ENCODE measurements at places on chromosomes 4 and X.

DNA sequence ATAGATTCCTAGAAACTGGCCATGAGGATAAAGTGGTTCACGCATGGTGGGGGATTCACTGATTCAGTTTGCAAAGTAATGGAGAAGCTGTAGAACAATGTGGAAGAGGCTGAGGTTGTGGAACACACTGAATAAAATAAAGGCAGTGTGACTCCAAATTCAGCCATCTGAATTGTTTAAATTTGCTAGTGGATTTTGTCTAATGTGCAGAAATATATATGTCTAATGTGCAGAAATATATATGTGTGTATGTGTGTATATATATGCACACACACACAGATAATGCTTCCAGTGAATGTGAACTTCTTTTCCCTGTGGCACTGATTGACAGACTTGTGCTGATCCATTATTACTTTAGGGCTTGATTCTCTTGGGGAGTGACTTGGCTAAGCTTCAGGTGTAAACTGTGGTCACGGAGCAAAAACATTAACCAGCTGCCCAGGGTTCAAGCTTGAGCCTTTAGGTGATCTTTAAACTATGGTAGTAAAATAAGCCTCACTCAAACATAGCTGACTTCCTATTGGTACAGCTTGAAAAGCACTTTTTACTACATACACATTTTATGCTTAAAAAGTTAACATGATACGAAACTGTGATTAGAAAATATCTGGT, 3.5 kb downstream of the STBD1 start:
- DNase-seq, result no peak

DNA sequence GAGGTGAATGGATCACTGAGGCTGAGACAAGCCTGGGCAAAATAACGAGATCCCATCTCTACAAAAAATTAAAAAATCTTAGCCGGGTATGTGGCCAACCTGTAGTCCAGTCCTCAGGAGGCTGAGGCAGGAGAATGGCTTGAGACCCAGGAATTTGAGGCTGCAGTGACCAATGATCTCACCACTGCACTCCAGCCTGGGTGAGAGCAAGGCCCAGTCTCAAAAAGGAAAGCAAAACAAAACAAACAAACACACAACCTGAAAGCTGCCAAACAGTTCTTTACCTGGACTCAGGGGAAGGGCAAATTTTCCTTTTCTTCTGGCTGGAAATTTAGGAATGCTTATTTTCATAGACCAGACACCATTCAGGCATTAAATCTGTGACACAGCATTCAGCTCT, 163.1 kb upstream of the FAT1 start:
- DNase-seq, result no peak

DNA sequence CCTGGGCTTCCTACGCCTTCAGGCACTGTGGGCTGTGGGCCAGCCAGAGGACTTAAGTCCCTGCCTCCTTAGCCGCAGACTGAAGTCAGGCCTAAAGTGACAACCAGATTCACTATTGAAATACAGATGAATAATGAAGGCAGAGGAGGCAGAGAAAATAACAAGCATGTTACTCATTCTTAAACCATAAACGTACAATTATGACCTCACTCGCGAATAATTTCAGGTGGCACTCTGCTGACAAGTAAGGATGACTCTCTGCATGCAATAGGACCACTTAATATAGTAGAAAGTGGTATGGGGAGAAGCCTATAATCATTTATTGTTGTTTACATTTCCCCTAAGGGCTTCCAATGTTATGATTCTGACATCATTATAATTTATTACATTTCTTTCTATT, 409.2 kb upstream of the FGF13 start:
- no peak for DNase-seq

GRCh38 chr4:147328756-147329446, 152.0 kb upstream of the EDNRA start:
- DNase-seq, result no peak

GRCh38 chr4:38177641-38178391, 217.6 kb downstream of the PTTG2 start:
- DNase-seq, result peak; percentile 77

DNA sequence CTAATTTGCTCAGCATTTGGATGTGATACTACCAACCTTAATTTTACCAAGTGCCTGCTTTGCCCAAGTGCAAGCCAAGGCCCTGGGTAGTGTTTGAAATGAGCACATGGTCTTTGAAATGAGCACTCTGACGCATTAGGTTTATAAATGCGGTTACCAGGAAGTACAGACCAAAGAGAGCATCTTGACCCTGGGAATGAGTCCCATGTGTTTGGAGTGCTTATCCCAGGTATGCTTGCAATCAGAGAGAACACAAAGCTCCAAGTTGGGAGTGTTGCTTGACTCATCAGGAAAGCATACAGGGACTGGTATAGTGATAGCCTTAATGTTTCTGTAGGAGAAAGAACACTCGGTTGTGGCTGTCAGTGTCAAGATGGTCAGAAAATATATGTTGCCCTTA, 203.6 kb upstream of the MAMLD1 start:
- DNase-seq, result no peak

- no peak for DNase-seq
Observed at GRCh38 chr4:8675383-8675782, 82.8 kb downstream of the CPZ start.

DNA sequence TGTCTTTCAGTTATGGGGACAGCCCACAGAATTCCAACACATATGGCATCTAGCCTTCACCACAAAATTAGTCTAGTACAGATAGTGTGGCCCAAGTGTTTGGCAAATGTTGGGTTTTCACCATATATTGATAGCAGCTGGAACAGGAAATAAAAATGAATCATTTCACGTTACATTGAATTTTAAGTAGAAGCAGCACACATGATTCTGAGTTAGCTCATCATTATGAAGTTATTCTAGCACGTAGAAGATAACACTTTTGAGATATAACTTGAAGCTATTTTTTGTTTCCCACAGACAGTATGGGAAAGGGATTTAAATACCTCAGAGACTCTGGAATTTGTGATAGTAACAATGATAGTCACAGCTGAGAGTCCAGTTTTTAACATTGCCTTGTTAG, 118.7 kb downstream of the FAT4 start:
- DNase-seq, result no peak

DNA sequence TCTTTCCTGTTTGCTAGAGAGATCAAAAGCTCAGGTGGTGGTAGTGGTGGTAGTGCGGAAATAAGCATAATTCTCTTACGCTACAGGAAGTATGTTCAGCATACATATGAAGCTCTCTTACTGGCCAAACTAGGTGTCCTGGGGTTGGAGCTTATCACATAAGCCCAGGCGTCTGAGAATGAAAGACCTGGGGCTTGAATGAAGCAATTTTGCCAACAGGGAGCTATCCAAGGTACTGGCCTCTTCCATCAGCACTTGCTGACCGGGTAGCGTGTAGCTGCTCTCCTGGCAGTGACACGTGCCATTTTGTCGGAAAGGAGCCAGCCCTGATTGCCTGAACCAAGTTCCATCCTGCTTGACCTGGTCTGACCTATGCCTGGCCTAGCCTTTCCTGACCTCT, 65.9 kb upstream of the HPF1 start:
- no peak for DNase-seq

DNA sequence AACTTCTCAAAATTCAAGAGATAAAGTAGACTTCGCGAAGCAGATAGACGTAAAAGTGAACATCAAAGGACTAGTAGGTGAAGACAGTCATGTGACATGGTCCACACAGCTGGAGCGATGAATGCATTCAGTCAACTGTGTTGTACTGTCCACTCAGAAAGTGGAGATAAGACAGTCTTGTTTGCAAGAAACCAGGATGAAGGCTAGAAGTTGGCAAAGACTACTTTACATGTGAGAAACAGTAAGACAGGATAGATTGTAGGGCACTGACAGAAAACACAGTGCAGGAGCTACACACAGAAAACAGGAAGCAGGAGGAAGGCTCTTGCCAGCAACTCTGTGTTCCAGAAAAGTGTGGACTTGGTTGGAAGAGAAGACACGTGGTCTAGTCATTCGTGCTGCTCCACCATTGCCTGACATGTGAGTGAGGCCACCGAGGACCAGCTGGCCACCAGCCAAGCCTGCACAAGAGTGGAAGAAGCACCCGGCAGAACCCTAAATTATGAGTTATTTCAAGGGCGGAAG, 78.9 kb downstream of the FAT1 start:
- no peak for DNase-seq

DNA sequence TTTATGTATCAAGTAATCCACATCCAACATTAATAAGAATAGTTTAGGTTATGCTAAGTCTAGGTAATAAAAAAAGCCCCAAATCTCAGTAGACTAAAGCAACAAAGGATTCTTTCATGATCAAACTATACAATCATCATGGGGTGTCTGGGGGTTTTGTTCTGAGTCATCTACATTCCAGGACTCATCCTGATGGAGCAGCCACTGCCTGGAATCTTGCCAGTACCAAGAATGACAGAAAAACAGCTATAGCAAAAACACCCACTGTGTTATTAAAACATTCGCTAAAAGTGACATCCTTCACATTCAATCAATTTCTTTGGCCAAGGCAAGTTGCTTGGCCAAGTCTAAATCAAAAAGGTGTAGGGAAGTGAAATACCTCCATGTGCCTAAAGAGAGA, 3.9 kb upstream of the ARHGEF38 start:
- no peak for DNase-seq

DNA sequence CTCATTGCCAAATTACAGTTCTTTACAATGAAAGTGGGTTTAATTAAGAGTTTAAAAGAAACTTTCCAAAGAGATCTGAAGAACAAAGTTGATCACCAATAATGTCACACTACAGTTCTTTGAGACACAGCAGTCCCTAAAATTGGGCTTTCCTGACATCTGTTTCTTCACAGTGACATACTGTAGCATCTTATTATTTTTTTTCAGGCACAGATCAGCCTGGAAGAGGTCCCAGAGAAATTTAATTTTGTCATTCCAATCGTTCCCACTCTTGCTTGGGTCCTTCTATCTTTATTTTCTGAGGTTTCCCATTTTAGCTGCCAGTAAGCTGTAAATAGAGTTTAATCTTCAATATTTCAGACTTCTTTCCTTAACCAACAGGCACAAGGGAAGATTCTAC, 143.1 kb upstream of the FRMPD4 start:
- no peak for DNase-seq

DNA sequence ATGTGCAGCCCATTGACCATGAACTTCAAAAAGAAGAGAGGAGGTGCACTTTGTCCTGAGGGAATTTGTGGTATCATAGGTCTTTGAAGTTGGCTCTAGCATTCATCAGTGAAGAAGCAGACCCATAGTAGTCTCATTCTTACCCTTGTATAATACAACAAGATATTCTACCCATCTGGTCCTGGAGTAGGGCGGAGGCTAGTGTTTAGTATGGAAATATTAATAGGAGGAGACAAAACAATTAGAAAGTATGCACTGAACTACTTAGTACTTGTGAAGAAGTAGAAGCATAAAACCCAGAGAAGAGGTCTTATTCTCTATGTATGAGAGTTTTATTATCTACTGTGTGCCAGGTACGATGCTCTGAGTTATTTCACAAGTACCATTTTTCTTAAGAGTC, 189.0 kb downstream of the AASDH start:
- DNase-seq, result no peak

- DNase-seq, result peak; percentile 97
Observed at GRCh38 chr4:102759831-102760644, 730 bp downstream of the MANBA start.

DNA sequence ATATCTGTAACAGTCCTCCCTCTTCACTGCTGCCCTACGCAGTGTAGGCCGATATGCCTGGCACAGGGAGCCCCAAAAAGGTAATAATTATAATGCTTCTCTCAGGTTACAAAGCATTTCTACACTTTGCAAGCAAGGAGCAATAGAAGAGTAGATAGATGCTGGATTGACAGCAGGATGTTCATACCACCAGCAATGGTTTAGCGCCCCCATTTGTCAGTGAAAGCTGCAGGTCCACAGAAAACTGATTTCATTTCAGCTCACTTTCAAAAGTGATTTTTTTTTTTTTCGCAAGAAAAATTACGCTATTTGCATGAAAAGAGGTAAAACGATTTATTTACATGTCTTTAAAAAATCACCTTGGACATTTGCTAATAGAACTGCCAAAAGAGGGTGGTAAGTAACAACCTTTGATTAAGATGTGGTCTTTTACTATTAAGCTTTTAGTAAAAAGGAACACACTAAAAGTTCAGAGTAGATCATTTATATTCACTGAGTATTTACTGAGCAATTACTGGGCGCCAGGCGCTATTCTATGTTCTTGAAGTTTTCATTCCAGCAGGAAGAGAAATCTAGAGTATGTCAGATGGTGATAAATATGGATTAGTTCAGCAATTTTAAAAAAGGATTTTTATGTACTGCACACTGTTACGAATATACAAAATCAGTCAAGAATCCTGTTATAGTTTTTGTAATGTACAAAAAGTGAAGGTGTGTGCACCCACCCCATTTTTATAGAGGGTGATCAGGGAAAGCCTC, 34.4 kb downstream of the HPF1 start:
- no peak for DNase-seq

GRCh38 chrX:53714580-53715345, 28.2 kb upstream of the HUWE1 start:
- peak; percentile 32 for DNase-seq

DNA sequence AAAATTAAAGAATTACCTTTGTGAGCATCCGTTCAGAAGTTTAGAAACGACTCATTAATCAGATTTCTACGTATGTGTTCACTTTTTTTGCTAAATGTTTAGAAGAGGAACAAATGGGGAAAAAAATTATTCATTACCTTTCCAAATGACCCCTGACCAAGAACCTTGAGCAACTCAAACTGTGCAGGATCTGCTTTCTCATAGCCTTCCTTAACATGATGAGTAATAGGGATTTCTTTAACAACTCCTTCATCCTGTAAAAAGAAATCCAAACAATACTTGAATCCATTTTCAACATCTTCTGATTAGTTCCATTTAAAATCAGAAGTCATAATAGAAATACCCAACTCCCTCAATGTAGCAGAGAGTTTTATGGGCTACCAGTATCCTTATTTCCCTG, 32.1 kb downstream of the RPS6KA6 start:
- DNase-seq, result no peak

DNA sequence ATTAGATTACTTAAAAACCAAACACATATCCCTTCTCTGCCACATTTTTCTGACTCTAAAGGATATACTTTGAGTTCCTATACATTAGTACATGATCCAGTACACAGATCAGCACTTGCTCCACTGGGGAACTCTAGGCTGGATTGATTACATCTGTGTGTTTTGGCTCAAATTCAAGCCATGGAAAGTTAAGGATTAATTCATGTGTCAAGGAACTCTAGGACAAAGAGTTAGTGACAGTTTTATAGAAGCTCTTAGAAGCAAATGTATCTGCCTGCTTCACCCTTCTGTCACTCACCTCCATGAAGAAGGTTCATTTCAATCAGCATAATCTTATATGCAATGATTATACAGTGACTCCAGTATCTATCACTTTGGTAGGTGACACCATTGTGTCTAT, 43.2 kb downstream of the SCFD2 start:
- DNase-seq, result no peak

- DNase-seq, result no peak
Observed at GRCh38 chr4:28386776-28387175, 1526.1 kb downstream of the STIM2 start.

GRCh38 chr4:153733751-153734448, 25.9 kb downstream of the RNF175 start:
- DNase-seq, result no peak

Data from HL-60 (cell line).